Stimulated activated CD8-positive, alpha-beta memory T cell treated with anti-CD3 and anti-CD28 coated beads, Interleukin-4, amount 100 ng/mL, for 4 hours (primary cell): ENCODE measurements at places on chromosomes 5 and 9.

DNA sequence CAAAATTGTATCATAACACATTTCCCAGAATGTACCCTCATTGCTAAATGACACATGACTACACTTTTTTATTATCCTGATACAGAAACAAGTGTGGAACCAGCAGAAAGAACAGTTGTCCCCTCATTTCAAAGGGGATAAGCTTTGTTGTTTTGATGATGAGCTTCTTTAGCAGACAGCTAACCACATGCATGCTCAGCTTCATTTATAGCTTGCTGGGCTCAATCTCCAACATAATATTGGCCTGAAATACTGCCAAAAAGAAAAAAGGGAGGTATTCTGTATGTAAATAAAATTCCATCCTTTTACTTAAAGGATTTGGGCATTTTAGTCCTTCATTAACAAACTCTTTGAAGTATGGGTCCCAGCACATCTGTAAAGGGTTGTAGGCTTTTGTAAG lies 120.4 kb downstream of the SPATA31D1 start:
- no peak for DNase-seq

GRCh38 chr5:125798307-125798706 lies 624.9 kb upstream of the GRAMD2B start:
- no peak for DNase-seq

- DNase-seq = no peak
Observed at GRCh38 chr5:173472164-173472563, 143.9 kb upstream of the STC2 start.

- DNase-seq = no peak
Observed at GRCh38 chr5:115543365-115544042, 1.1 kb downstream of the FEM1C start.

- DNase-seq = no peak
Observed at GRCh38 chr9:116476935-116477381, 210.1 kb upstream of the TRIM32 start.

GRCh38 chr5:14959399-14960119 lies 88.0 kb upstream of the ANKH start:
- DNase-seq = no peak

- DNase-seq = no peak
Observed at GRCh38 chr9:37398464-37399025, 24.0 kb upstream of the GRHPR start.

DNA sequence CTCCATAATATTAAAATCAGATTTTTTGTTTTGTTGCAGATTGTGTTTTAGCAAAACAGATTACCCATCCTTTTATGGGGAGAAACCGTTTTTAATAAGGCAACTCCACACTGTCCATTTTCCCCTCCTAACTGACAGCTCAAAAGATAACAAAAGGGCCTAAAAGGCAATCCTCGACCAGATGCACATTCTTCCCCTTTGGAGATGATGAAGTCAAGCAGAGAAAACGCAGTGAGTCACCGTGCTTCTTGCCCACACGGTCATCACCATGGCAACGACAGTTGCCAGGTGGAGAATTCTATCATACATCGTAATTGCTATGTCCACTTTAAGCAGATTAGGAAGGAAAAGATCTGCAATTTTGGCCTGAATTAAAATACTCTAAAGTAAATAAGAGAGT lies 96.4 kb downstream of the DIRAS2 start:
- DNase-seq = no peak

DNA sequence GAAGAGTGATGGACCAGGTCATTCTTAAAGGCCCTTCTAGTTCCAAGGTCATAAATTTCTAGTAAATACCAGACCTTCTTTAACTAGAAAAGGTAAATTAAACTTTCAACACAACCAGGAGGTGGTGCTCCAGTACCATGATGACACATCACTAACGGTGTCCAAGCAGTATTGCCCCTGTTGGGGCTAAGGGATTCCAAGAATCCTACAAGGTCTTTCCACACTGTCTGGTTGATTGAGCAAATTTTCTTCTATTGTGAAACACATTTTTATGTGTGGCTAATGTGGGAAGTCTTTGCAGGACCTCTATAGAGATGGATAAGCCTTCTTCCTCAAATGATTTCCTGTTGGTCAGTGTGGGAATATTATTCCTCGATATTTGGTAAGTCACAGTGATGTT lies 459.6 kb upstream of the PAPPA start:
- DNase-seq = no peak

DNA sequence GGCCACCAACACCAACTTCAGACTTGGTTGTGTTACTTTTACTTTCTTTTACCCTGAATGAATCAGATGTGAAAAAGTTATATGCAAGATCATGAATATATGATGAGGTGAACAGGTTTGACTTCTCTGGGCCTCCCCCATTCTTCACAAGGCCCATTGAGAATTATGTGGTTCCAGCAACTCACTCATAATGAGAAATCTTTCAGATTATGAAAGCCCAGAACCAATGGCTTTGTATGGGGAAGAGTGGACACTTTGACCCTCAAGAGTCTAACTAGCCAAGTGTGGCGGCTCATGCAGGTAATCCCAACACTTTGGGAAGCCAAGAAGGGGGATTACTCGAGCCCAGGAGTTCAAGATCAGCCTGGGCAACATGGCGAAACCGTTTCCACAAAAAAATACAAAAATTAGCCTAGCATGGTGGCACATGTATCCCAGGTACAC lies 16.1 kb upstream of the LNPEP start:
- DNase-seq = no peak

- no peak for DNase-seq
Observed at GRCh38 chr9:99465231-99465907, 243.3 kb downstream of the SEC61B start.

GRCh38 chr9:34500623-34501267 lies 22.0 kb downstream of the ENHO start:
- peak; percentile 42 for DNase-seq

DNA sequence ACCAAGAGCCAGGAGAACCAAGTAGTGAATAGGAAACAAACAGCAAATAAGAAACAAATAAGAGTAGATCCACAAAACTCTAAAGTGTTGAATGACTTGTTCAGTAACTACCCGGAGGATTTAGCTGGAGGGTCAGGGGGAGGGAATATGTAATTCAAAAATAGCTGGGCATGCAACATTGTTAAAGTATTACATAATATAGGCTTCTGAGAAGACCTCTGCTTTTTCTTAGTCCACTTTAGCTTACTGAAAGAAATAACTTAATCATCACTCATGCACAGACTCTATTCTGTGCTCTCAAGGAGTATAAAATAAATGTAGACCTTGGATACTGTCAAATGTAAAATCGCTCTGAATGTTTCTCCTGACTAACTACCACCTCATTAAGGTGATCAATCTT lies 183.2 kb upstream of the POU5F2 start:
- DNase-seq = no peak

- DNase-seq = no peak
Observed at GRCh38 chr5:66174338-66174737, 30.2 kb downstream of the SREK1 start.

- DNase-seq = no peak
Observed at GRCh38 chr9:13705373-13705772, 425.9 kb upstream of the MPDZ start.

- no peak for DNase-seq
Observed at GRCh38 chr5:139882961-139883539, 87.4 kb downstream of the PSD2 start.

DNA sequence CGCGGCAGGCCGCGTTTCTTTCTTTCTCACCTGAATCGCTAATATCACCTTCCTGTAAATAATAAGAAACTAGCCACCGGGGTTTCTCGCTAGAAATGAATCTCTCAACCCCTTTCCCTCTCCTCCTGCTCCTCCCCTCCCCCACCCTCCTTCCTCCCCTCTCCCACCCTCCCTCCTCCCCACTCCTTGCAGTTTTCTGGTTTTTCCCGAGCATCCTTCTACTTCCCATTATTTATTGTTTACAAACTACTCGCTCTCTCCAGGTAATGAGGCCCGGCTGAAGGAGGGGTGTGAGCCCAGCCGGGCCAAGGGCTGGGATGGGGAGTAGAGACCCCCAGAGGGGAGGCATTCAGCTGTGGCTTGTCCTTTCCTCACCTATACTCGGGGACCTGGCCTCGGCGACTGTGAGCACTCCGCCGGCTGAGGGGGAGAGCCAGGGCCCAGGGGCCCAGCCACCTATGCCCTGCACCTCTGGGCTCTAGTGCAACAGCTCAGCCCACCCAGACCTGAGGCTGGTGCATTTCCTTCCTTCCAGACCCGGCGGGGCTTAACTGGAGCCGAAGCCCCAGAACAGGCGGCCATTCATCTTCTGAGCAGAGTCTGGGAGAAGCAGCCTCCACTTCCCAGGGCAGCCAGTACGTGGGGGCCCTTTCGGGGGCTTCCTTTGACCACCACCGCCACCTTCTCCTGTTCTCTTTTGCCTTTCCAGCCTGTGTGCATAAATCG lies 2.1 kb upstream of the IRX4 start:
- DNase-seq = no peak

GRCh38 chr9:127467621-127468020 lies 16.3 kb downstream of the LRSAM1 start:
- no peak for DNase-seq

DNA sequence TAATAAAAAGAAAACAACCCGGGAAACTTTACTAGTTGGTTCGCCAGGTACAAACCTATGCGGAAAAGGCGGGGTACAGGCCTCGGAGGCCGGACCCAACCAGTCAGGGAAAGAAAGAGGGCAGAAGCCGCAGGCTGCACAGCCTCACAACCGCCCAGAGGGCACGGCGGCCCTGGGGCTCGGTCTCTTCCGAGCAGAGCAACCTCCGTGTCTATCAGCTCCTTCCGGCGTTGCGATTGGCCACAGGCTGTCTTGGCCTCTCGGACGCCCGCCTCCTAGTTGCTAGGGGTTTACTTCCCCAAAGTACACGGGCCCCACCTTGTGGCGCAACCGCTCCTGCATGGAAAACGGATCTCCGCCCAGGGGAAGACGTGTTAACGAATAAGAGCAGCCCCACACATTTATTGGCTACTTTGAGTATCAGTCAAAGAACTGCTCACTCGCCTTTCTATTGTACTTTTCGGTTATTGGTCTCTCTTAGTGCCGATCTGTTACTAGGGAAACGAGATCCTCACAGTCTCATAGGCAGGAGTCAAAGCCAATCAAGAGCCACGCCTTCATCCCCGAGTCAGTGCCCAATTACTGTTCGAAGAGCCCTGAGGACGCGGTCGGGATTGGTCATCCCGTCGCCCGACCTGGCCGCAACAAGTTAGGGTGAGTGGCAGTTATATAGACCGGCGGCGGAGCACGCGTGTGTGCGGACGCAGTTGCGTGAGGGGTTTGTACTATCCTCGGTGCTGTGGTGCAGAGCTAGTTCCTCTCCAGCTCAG lies at the start of gene G3BP1:
Gene G3BP1 (plus strand): TSS at position 696 of the 770 bp plus-strand sequence. CDS start 14,667 bp downstream, outside the sequence.
- peak; percentile 96 for DNase-seq

DNA sequence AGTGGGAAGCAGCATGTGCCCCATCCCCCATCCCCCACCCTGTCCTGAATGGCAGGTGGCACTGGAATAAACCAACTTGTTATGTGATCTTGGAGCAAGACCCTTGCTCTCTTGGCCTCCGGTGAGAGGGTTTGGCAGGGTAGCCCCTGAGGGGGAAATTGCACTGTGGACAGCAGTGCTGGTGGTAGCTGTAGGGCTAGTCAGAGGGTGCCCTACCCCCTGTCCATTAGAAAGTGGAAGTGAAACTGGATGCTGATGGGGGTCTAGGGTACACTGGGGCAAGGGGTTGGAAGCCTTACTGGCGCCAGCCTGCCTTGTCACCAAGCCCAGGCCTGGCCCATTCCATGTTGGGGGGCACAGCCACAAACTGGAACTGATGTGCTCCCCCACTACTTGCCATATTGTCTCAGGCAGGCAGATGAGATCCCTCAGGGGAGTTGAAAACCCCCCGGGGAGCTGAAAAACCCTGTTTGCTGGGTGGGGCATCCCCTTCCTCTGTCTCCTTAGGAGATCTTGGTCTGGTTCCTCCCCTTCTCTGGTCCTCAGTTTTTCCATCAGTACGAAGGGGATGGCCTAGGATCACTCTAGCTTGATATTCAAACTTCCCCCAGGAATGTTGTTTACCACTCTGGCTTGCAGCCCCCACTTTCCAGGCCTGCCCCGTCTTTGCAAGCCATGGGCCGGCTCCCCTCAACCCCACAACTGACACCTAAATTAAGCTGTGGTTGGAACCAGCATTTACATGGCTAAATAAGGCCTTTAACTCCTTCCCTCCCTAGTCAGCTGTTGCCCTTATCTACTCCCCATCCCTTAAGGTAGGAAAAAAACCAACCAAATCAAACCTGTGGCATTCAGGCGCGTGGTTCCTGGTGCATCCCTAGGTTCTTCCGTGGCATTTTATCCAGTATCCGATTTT lies 14.4 kb upstream of the SYNPO start:
- DNase-seq = no peak

- DNase-seq = no peak
Observed at GRCh38 chr9:86782831-86783230, 164.5 kb downstream of the GAS1 start.

DNA sequence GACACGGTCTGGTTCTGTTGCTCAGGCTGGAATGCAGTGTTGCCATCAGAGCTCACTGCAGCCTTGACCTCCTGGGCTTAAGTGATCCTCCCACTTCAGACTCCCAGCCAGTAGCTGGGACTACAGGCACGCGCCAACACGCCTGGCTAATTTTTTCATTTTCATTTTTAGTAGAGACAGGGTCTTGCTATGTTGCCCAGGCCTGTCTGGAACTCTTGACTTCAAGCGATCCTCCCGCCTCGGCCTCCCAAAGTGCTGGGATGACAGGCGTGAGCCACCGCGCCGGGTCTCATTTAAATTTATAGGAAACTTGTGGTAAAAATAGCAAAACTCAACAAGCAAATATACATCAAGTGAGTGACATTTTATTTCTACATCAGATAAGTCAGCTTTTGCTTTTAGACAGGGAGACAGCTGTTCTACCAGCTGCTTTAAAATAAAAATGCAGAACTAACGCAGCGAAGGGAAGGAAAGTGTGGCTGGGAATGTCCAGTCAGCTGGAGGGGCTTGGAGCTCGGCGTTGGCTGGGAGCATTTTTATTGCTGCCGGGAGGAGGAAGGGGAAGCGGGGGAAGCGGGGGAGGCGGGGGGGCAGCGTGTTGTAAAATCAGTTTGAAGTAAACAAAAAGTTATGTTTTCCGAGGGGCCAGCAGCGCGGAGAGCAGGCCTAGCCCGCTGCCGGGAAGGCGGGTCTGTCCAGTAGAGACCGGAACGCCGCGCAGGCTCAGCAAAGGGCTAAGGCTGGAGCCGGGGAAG lies 707 bp upstream of the ZFYVE16 start:
- no peak for DNase-seq

GRCh38 chr9:127833555-127833954 lies 20.9 kb downstream of the ENG start:
- DNase-seq = no peak

- DNase-seq = no peak
Observed at GRCh38 chr9:19456426-19456825, 47.6 kb downstream of the ACER2 start.

- DNase-seq = no peak
Observed at GRCh38 chr5:118857700-118858099, 130.6 kb downstream of the DTWD2 start.

GRCh38 chr5:32597041-32597629 lies 11.8 kb downstream of the SUB1 start:
- DNase-seq = no peak
